ENCODE measurements at places on chromosomes 6 and 20. TPM values are rescaled to one million over a fixed set of nuclear protein-coding genes. Genes with fewer than 3 reads are reported as not detected.

- H3K27me3 ChIP-seq = no peaks in the 10 kb centered on the region
- no peaks in the 10 kb centered on the region for H3K4me1 ChIP-seq
- no peak for DNase-seq
- H3K36me3 ChIP-seq = no peaks in the 10 kb centered on the region
- H3K27ac ChIP-seq = no peak overlapping the region
Observed at GRCh38 chr6:118546880-118547218, 1.2 kb upstream of the PLN start.

- H3K36me3 ChIP-seq = no peaks in the 10 kb centered on the region
- H3K27ac ChIP-seq = no peak overlapping the region
- H3K4me3 ChIP-seq = no peak overlapping the region
- H3K4me1 ChIP-seq = peaks cover 3% of the 10 kb centered on the region
Observed at GRCh38 chr6:167839755-167840154, 13.0 kb downstream of the AFDN start.

DNA sequence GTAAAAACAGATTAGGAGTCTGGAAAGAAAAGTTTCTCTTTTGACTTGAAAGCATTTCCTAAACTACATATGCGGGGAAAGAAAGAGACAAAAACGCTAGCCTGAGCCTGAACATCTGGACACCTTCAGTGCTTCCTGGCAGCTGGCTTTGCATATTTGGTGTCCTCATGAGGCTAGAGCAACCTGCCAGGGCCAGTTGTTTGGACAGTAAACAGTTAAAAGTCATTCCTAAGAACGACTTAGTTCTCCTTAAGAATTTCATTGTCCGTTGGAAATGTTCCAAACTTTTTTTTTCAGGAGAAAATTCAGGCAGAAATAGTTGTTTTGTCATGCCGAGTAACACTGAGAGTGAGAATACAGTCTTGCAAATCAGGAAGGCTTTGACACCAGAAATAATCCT lies 199.8 kb downstream of the SMOC2 start:
- H3K4me3 ChIP-seq = no peak overlapping the region
- no peak overlapping the region for H3K27ac ChIP-seq
- H3K4me1 ChIP-seq = peaks cover 25% of the 10 kb centered on the region
- H3K36me3 ChIP-seq = no peaks in the 10 kb centered on the region
- H3K27me3 ChIP-seq = no peaks in the 10 kb centered on the region

DNA sequence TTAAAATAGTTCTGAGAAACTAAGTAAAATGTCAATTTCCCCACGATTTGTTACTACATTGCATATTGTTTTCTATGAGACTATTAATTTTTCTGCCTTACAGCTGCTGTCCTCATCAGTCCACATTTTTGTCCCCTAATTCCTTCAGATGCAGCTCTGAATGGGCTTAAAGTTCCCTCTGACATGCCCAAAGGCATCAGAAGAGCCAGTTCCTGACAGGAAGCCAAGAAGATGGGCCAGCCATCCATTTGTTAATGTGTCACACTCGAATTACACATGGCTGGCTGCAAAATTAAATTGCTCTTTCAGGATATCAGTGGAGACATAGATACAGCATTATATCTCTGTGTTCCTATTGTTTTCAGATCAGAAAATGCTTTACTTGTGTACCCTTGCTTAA lies 1223.0 kb downstream of the EPHA7 start:
- no peak overlapping the region for H3K4me3 ChIP-seq
- no peaks in the 10 kb centered on the region for H3K36me3 ChIP-seq
- H3K27ac ChIP-seq = no peak overlapping the region
- H3K27me3 ChIP-seq = no peaks in the 10 kb centered on the region

DNA sequence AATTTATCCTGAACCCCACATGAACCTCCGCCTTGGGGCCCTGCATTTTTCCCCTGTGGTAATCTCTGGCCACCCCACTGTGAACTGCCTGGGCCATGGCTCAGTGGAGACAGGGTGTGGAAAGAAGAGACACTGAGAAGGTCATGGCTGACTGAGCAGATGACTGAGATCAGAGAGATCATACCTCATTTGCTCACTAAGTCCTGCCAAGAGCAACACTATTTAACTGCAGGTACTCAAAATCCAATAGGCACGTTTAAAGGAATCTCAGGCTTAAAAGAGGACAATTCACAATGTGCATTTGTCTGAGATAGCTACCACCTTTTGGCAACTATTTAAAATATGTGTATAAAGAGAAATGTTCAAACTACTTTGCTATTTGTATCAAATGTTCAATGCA lies 305.0 kb downstream of the GMDS start:
- H3K36me3 ChIP-seq = no peaks in the 10 kb centered on the region
- no peaks in the 10 kb centered on the region for H3K27me3 ChIP-seq
- H3K4me3 ChIP-seq = no peak overlapping the region
- H3K4me1 ChIP-seq = no peaks in the 10 kb centered on the region

DNA sequence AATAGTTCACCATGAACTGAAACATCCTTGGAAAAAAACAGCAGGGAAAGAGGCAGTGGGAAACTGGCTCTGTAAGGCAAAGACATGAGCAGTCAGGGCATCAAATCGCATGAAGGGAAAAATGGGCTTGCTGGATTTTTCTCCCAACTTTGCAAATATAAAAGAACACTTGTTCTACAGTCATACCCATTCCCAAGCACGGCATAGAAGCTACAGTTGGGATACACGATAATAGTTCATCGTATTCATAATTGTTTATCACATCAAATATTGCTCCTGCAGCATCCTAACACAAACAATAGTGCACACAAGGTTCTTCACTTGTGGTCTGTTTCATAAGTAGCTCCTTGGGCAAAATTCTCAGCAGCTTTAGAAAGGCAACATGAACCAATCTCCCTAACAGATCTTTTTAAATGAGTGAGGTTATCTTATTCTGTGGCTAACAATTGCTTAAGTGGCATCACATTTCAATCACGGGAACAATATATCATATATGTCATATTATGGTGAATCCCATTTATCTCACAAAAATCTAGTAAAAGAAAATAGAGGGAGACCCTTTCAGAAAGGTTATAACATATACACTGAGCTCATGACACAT lies 243.9 kb downstream of the PKHD1 start:
- H3K4me1 ChIP-seq = no peaks in the 10 kb centered on the region
- H3K4me3 ChIP-seq = no peak overlapping the region
- no peak overlapping the region for H3K27ac ChIP-seq
- H3K27me3 ChIP-seq = no peaks in the 10 kb centered on the region
- H3K36me3 ChIP-seq = no peaks in the 10 kb centered on the region

Gene TAP2
- total RNA-seq = 19.5 TPM

Gene FUT9
- total RNA-seq = not detected

Gene LTB
- total RNA-seq = 0.42 TPM
